ENCODE measurements at places on chromosomes 16 and 17.
A peak's percentile ranks its signal among the peaks of the same experiment; 100 is the strongest.

DNA sequence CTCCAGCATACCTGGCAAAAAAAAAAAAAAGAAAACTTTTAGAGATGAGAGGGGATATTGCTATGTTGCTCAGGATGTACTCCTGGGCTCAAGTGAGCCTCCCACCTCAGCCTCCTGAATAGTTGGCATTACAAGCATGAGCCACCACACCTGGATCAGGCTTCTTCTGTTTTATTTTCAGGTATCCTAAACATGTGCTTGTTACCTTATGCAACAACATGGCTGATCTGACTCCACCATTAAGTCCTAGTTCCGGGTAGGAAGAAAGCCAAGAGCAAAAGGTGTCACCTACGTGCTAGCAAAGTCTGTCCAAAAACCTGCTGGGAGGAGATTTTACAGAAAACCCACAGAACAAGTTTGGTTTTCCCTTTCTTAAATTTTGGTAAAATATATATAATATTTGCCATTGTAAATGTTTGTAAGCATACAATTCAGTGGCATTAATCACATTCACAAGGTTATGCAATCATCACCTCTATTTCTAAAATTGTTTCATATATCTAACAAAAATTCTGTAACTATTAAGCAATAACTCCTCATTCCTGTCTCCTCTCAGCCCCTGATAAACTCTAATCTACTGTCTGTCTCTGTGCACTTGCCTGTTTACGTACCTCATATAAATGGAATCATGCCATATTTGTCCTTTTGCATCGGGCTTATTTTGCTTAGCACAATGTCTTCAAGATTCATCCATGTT, 9.1 kb upstream of the CACNG3 start:
- H3K27ac ChIP-seq, result no peak overlapping the region
- no peaks in the 10 kb centered on the region for H3K36me3 ChIP-seq
- no peaks in the 10 kb centered on the region for H3K4me1 ChIP-seq
- peaks cover 53% of the 10 kb centered on the region for H3K27me3 ChIP-seq
- no peak overlapping the region for H3K4me3 ChIP-seq

DNA sequence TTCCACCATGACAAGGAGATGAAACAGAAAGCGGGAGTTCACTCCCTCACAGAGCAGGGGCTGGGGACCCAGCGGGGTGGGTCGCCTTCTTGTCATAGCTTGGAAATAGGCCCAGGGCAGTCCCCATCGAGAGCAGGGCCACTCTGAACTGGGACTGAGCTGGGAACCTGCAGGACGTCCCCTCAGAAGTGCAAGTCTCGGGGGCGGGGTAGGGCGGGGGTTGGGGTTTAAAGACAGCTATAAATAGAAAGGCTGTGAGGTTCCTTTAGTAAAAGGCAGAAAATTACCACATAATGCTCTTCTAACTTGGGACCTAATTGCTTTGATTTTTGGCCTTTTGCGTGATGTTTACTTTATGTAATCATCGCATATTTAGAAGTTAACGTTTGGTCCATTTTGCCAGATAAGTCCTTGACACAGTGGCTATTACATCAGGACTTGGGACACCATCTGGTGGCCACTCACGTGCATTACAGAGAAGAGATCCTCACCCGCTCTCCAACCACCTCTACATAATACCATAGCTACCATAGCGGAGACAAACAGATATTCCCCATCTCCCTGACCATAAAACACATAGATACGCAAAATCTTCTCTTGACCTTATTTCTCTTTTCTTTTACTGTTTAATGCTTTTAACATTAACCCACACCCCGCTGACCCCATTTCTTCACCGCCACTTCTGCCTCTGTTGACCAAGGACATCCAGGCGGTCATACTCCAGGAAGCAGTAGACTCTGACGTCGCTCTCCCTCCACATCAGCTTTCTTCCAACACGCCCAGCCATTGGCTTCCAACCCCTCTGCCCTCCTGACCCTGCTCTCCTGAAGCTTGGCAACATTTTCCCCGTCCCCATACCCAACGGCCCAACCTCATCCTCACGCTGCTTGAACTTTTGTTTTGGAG, 27.5 kb upstream of the PIK3R6 start:
- H3K27ac ChIP-seq, result no peak overlapping the region
- H3K4me1 ChIP-seq, result no peaks in the 10 kb centered on the region
- H3K4me3 ChIP-seq, result no peak overlapping the region
- DNase-seq, result peak; percentile 73

GRCh38 chr16:75011634-75012307, 12.9 kb downstream of the ZNRF1 start:
- H3K27ac ChIP-seq, result peak overlapping the region; percentile 60
- peak; percentile 86 for DNase-seq

DNA sequence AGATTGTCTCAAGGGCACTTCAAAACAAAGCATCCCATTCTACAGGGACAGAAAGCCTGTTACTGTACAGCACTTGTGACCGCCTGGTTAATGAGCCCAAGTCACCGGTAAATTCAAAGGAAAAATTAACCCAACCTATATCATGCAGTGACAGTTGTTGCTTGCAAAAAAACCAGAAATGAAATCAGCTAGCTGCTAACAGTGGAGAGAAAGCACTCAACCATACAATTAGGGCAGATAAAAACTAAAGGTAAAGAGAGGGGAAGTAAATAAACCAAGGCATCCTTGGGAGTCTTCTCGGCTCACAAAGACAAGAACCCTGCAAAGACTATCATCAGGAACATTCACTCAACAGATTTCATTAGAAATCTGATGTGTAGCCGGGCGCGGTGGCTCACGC, 5.9 kb downstream of the RETREG3 start:
- no peaks in the 10 kb centered on the region for H3K36me3 ChIP-seq
- H3K27me3 ChIP-seq, result no peaks in the 10 kb centered on the region
- no peak overlapping the region for H3K4me3 ChIP-seq

DNA sequence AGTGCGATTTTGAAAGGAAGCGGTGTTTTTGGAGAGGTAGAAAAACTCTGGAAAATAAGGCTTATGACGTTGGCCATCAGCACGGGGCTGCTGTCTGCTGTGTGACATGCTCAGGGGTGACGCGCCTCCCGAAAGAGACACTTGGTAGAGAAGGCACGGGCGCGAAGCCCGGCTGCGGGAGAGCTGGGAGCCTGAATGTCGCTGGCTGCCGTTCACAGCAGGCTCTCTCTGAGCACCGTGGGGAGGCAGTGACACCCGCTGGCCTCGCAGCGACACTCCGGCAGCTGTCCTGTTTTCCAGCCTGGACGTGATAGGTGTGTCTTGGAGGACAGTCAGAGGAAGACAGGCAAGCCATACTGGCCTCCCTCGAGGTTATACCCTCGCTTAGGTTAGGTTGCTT, 759.1 kb upstream of the RBFOX1 start:
- peak; percentile 70 for DNase-seq
- peaks cover 3% of the 10 kb centered on the region for H3K27me3 ChIP-seq
- no peaks in the 10 kb centered on the region for H3K36me3 ChIP-seq
- no peak overlapping the region for H3K27ac ChIP-seq
- no peak overlapping the region for H3K4me3 ChIP-seq

- no peak overlapping the region for H3K27ac ChIP-seq
- H3K27me3 ChIP-seq, result no peaks in the 10 kb centered on the region
- H3K4me1 ChIP-seq, result no peaks in the 10 kb centered on the region
- no peak for DNase-seq
- peaks cover 80% of the 10 kb centered on the region for H3K36me3 ChIP-seq
These were observed 17.6 kb downstream of the GOT2 start for GRCh38 chr16:58716468-58716867.

DNA sequence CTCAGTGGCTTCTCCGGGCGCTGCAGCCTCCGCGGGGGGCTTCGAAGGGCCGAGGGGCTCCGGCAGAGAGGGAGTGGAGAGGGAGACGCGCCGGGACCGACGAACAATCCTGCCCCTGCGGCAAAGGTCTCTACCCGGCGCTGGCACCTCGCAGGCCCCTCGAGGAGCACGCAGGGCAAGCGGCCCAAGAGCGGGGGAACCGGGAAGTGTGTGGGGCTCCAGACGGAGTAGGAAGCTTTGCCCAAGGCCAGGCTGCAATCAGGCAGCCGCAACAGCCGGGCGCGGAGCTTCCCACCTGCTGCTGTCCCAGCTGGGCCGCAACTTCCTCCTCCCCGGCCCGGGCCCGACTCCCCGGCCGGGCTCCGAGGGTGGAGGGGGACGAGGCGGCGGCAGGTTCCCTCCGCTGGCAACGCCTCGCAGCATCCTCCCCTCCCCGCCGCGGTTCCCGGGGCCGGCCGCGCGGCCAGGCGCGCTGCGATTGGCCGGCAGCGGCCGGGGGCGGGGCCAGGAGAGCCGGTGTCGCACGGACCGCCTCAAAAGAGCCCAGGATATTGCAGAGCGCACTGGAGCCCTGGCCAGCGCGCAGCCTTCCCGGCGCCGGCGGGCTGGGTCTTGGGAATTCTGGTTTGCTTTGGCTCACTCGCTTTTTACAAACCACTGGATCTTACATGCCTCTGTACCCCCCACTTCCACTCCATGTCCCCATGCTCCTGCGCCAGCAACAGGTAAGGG, at the start of gene KCNJ2:
TSS of gene KCNJ2 (plus strand) at position 556 of the 732 bp plus-strand sequence. CDS start 5,508 bp downstream, outside the sequence.
- no peaks in the 10 kb centered on the region for H3K36me3 ChIP-seq
- peaks cover 53% of the 10 kb centered on the region for H3K27me3 ChIP-seq
- peak within 1 kb of the TSS; percentile 48 for H3K4me3 ChIP-seq
- H3K4me1 ChIP-seq, result no peaks in the 10 kb centered on the region
- DNase-seq, result peak; percentile 91

DNA sequence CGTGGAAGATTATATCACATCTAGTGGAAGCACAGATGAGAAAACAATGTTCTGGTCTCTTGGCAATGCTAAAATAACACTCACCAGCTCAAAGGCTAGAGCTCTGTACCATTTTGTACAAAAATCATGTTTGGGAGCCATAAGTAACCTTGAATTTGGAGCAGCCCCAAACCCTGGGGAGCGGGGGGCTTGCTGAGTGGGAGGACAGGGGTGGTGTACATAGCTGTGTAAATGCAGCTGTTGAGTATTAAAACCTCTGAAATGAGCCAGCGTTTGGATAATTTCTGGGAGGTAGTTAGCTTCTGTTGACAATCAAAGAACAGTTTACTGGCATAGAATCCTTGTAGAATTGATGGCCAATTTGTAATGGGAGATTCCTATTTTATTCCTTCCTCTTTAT, 4.3 kb downstream of the MYH8 start:
- no peaks in the 10 kb centered on the region for H3K27me3 ChIP-seq
- H3K4me1 ChIP-seq, result no peaks in the 10 kb centered on the region
- DNase-seq, result no peak
- no peak overlapping the region for H3K4me3 ChIP-seq
- no peaks in the 10 kb centered on the region for H3K36me3 ChIP-seq

- no peak overlapping the region for H3K4me3 ChIP-seq
- H3K4me1 ChIP-seq, result no peaks in the 10 kb centered on the region
- H3K27ac ChIP-seq, result no peak overlapping the region
- no peaks in the 10 kb centered on the region for H3K27me3 ChIP-seq
These were observed 19.3 kb downstream of the SHMT1 start for GRCh38 chr17:18344021-18344420.

DNA sequence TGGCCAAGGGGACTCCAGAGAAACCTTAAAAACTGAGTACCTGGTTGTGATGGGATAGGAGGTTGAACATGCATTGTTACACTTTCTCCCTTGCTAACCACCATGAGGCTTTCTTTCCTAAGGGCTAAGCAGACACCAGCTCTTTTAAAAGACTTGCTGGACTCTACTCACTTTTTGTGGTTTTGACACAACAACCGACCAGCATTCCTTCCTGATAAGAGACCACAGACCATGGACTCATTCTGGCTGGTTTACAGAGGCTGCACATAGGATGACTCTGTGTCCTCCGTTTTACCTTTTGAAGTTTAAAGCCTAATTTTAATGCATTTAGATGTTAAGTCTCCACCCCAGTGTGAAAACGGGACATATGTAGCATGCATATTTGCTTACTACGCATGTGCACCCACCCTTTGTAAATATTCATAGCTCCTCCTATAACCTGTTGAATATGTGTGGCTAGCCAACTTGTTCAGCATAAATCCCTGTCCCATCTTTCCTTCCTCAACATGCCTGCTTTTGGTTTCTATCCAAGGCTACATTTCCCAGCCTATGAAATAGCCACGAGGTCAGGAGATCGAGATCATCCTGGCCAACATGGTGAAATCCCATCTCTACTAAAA, 475.9 kb downstream of the GRIN2A start:
- no peaks in the 10 kb centered on the region for H3K27me3 ChIP-seq
- no peaks in the 10 kb centered on the region for H3K36me3 ChIP-seq
- no peak overlapping the region for H3K4me3 ChIP-seq
- peak; percentile 17 for DNase-seq
- H3K27ac ChIP-seq, result no peak overlapping the region

DNA sequence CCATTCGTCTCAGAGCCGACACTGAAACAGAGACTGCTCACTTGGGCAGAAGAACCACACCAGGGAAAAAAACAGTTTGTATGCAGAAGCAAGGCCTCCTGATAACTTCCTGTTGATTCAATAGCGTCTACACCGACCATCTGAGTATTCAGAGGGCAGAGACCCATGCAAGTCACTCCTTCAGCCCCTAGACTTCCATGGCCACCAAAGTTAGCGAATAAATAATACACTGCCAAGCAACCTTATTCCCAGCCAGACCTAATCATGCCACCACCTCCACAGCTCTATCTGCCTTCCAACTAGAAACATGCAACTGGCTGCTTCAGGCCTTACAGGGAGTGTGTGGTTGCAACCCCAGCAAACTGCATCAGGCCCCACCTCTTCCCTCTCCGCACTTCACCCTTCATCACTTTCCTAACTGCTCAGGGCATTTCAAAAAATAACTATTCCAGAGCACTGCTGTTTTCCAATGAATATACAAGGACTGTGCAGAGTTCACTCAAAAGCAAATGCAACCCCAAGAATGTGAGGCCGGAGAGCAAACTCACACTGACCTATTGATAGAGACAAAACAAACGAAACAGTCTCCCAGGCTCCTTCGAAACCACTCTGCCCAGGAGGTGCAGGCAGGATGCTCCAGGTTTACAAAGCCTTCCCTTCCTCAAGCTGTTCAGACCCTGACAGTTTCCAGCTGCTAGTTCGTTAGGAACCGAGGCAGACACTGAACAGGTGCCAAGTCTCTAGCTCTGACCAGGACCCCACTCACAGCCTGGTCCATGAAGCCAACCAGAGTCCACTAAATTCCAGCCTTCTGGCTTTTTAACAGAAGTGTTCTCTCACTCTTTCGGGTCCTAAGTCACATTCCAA, 3.6 kb downstream of the USP7 start:
- DNase-seq, result peak; percentile 44
- H3K27ac ChIP-seq, result no peak overlapping the region
- H3K27me3 ChIP-seq, result no peaks in the 10 kb centered on the region
- no peaks in the 10 kb centered on the region for H3K36me3 ChIP-seq
- H3K4me1 ChIP-seq, result peaks cover 55% of the 10 kb centered on the region
- H3K4me3 ChIP-seq, result no peak overlapping the region

DNA sequence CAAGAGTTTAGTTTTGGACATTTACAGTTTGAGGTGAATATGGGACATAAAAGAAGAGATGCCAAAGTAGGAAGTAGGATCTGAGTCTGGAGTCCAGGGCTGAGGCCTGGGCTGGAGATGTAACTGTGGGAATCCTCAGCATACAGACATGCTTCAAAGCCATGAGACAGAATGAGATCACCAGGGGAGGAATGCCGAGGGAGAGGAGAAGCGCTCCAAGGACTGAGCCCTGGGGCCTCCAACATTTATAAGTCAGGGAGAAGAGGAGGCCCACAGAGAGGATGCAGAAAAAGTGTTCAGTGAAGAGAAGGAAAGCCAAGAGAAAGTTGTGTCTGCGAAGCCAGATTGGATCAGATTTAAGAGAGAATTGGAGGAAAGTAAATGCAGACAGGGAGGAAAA, 277.5 kb upstream of the MYOCD start:
- no peak for DNase-seq
- H3K4me3 ChIP-seq, result no peak overlapping the region
- H3K4me1 ChIP-seq, result peaks cover 4% of the 10 kb centered on the region
- H3K27me3 ChIP-seq, result no peaks in the 10 kb centered on the region
- H3K27ac ChIP-seq, result no peak overlapping the region

All from cardiac muscle cell (in vitro differentiated cells and primary cell).